ENCODE measurements at places on chromosomes 4 and X. TPM values are rescaled to one million over a fixed set of nuclear protein-coding genes. Genes with fewer than 3 reads are reported as not detected.

DNA sequence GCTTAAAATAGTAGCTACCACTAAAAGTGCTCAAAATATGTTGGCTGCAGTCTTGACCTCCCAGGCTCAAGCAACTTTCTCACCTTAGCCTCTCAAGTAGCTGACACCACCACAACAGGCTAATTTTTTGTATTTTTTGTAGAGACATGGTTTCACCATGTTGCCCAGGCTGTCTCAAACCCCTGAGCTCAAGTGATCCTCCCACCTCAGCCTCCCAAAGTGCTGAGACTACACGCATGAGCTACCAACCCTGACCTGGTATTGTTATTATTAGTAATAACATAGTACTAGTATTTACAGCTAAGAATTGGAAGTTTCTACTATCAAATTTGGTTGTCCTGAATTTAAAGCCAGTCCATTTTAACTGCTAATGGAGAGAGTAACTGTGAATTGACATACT lies 18.0 kb downstream of the STAP1 start:
- DNase-seq = no peak

GRCh38 chr4:51885363-51885762 lies 42.4 kb downstream of the DCUN1D4 start:
- DNase-seq = peak; percentile 13

- DNase-seq = no peak
These were observed 1147.6 kb upstream of the PCDH10 start for GRCh38 chr4:132001542-132001941.

DNA sequence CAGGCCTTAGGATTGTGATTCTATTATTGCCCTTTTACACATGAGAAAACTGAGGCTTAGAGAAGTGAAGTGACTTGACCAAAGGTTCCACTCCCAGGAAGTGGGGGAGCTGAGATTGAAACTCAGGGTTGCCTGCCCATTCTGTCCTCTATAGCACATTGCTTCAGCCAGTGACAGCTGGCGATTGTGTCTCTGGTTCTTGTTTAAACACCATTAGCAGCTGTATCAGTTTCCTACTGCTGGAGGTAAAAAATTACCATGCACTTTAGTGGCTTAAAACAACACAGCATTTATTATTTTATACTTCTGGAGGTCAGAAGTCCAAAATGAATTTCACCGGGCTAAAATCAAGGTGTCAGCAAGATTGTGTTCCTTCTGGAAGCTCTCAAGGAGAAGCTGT lies 205.8 kb upstream of the MAMLD1 start:
- no peak for DNase-seq

DNA sequence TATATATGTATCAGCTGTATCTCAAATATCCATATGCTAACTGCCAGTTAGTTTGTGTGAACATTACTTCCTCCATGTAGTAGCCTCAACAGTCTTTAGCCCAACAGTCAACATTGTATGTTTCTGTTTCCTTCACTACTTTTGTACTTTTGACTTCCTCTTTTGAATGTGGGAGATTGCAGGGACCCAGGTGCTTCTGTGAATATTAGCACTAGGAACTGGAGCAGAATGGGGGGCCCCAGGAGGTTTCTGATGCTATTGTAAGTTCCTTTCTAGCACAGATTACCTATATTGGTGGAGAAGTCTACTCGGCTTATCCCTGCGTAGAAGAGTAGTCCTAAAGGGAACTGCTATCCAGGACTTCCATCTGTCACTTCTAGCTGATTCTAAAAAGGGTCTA lies 2.3 kb downstream of the PLAC8 start:
- no peak for DNase-seq

GRCh38 chr4:26568446-26568994 lies 15.4 kb upstream of the TBC1D19 start:
- DNase-seq = no peak

- DNase-seq = peak; percentile 57
These were observed 47.8 kb downstream of the APLN start for GRCh38 chrX:129606918-129607317.

DNA sequence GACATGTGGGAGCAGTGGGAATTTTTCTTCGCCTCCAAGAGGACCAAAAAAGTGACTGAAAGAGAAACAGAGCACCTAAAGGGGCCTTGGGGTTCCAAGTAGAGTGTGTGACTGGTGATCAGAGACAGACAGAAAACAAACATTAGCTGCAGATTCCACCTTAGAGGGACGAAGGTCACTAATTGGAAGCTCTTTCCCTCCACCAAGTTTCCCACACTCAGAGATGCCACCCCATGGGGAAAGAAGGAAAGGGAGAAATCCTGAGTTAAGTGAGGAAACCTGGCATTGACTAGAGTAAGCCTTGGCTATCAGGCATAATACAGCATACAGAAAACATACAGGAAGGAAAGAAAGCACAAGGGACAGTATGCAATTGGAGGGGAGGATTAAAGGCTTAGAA lies 90.9 kb downstream of the HNRNPD start:
- no peak for DNase-seq

GRCh38 chrX:34559325-34559724 lies 97.8 kb downstream of the TMEM47 start:
- no peak for DNase-seq

- DNase-seq = no peak
These were observed 3.7 kb downstream of the PPEF2 start for GRCh38 chr4:75898536-75898935.

- DNase-seq = no peak
These were observed 40.6 kb downstream of the GABRB1 start for GRCh38 chr4:47071901-47072341.

- no peak for DNase-seq
These were observed 131.2 kb upstream of the HCCS start for GRCh38 chrX:10979956-10980355.

GAGE13 gene
- total RNA-seq = not detected

FHIP1A gene
- total RNA-seq = 4.6 TPM

VCX gene
- not detected for total RNA-seq

TRPC5OS gene
- not detected for total RNA-seq
